A549 treated with RU486 at 1 μM for 4 hours (cell line): ENCODE measurements at places on chromosomes 12 and 14. TPM values are rescaled to one million over a fixed set of nuclear protein-coding genes. Genes with fewer than 3 reads are reported as not detected.

RNASE1 gene
- 0.38 to 0.50 TPM (median 0.45 TPM) in 3 of 5 replicates, not detected in the others for total RNA-seq

KRT1 gene
- not detected in 5 replicates for total RNA-seq

WNT1 gene
- 0.18 TPM in 1 of 5 replicates, not detected in the others for total RNA-seq

NPFF gene
- total RNA-seq: not detected in 5 replicates

SLC2A14 gene
- total RNA-seq: 0.07 TPM in 1 of 5 replicates, not detected in the others

FLRT2 gene
- total RNA-seq: 2.2 to 3.7 TPM (median 3.4 TPM) in 5 replicates

FGF6 gene
- not detected in 5 replicates for total RNA-seq

ANKRD13A gene
- total RNA-seq: 15.0 to 23.7 TPM (median 18.3 TPM) in 5 replicates

NEMP1 gene
- 10.4 to 18.6 TPM (median 15.8 TPM) in 5 replicates for total RNA-seq

OR4E2 gene
- total RNA-seq: not detected in 5 replicates

EIF2S3B gene
- total RNA-seq: 0.28 to 0.60 TPM (median 0.46 TPM) in 5 replicates

VDR gene
- 2.8 to 3.6 TPM (median 3.0 TPM) in 5 replicates for total RNA-seq

PTPN21 gene
- 6.0 to 9.1 TPM (median 8.0 TPM) in 5 replicates for total RNA-seq

CATSPERB gene
- total RNA-seq: not detected in 5 replicates

IL22 gene
- total RNA-seq: not detected in 5 replicates

PRKAG1 gene
- 38.9 to 46.2 TPM (median 40.0 TPM) in 5 replicates for total RNA-seq

AGAP2 gene
- total RNA-seq: 0.10 to 0.16 TPM (median 0.13 TPM) in 5 replicates
